ENCODE measurements at places on chromosomes 3 and 15. TPM values are rescaled to one million over a fixed set of nuclear protein-coding genes. Genes with fewer than 3 reads are reported as not detected.

The TBC1D21 gene
- total RNA-seq: not detected

The SLC9C1 gene
- total RNA-seq: 0.10 TPM

The ZPLD1 gene
- total RNA-seq: not detected

The PLSCR4 gene
- total RNA-seq: 0.10 TPM

The IP6K2 gene
- 92.5 TPM for total RNA-seq

The CCRL2 gene
- total RNA-seq: 91.9 TPM

The ZBED2 gene
- total RNA-seq: not detected

The ASB14 gene
- 0.10 TPM for total RNA-seq

The GCNT3 gene
- total RNA-seq: not detected

The EXD1 gene
- not detected for total RNA-seq

The GPR171 gene
- 10.6 TPM for total RNA-seq

The TEX55 gene
- total RNA-seq: not detected

The DAPK2 gene
- total RNA-seq: 2.2 TPM

The ADAMTS9 gene
- total RNA-seq: not detected

The RRP9 gene
- total RNA-seq: 2.7 TPM

The GP5 gene
- total RNA-seq: 3.8 TPM

The COL8A1 gene
- total RNA-seq: not detected

The CNTN3 gene
- not detected for total RNA-seq

The SLC26A6 gene
- 8.4 TPM for total RNA-seq

The SLC27A2 gene
- total RNA-seq: 0.42 TPM

The METTL6 gene
- total RNA-seq: 9.7 TPM

The EOMES gene
- total RNA-seq: 3.4 TPM

The STAC gene
- under 0.01 TPM for total RNA-seq

The LRRC2 gene
- 0.10 TPM for total RNA-seq

The POPDC2 gene
- 21.5 TPM for total RNA-seq

The UMPS gene
- 15.4 TPM for total RNA-seq

The VEPH1 gene
- total RNA-seq: 8.8 TPM

The KNG1 gene
- 0.21 TPM for total RNA-seq

The PCYT1A gene
- 73.5 TPM for total RNA-seq

The FGF12 gene
- under 0.01 TPM for total RNA-seq

The PIERCE2 gene
- total RNA-seq: 0.31 TPM

The MTMR10 gene
- total RNA-seq: 79.0 TPM

The TMEM212 gene
- total RNA-seq: not detected

The WNT5A gene
- total RNA-seq: 0.42 TPM

The USP19 gene
- total RNA-seq: 21.5 TPM

The TPM1 gene
- total RNA-seq: 23.8 TPM

The CEP19 gene
- 0.73 TPM for total RNA-seq

The AMIGO3 gene
- total RNA-seq: 3.8 TPM

The RASGRP1 gene
- 64.9 TPM for total RNA-seq

The POLQ gene
- total RNA-seq: 0.42 TPM
